ENCODE measurements at places on chromosomes 3 and 15. TPM values are rescaled to one million over a fixed set of nuclear protein-coding genes. Genes with fewer than 3 reads are reported as not detected.

DNA sequence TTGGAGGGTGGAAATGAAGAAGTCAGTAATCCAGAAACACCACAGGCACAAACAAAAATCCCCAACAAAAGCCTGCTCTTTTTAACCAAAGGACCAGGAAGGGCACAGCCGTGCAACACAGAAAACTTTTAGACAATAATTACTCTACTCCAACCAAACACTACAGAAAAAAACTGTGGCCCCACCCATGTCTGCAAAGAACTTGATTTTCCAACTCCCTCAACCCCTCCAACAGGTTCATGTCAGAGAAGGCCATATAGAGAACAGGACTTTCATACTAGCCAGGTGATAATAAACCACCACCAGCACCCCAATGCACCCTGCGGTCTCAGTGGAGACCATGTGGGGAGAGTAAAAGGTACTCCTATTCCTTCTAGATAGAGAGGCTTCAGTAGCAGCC lies 16.8 kb downstream of the PHC3 start:
- H3K27me3 ChIP-seq, result no peaks in the 10 kb centered on the region
- H3K36me3 ChIP-seq, result peaks cover 44% of the 10 kb centered on the region
- no peak overlapping the region for H3K27ac ChIP-seq
- DNase-seq, result no peak
- no peak overlapping the region for H3K4me3 ChIP-seq

GRCh38 chr3:108524537-108524936 lies 14.1 kb upstream of the MYH15 start:
- H3K4me1 ChIP-seq, result no peaks in the 10 kb centered on the region
- no peaks in the 10 kb centered on the region for H3K27me3 ChIP-seq
- H3K27ac ChIP-seq, result no peak overlapping the region
- no peak overlapping the region for H3K4me3 ChIP-seq

The STOML1 gene
- 15.0 TPM for total RNA-seq

The C3orf20 gene
- total RNA-seq, result under 0.01 TPM

GRCh38 chr3:30350901-30351300 lies 255.5 kb upstream of the TGFBR2 start:
- no peak overlapping the region for H3K27ac ChIP-seq
- no peak overlapping the region for H3K4me3 ChIP-seq
- no peaks in the 10 kb centered on the region for H3K36me3 ChIP-seq
- no peak for DNase-seq
- H3K4me1 ChIP-seq, result peaks cover 40% of the 10 kb centered on the region
- no peaks in the 10 kb centered on the region for H3K27me3 ChIP-seq

DNA sequence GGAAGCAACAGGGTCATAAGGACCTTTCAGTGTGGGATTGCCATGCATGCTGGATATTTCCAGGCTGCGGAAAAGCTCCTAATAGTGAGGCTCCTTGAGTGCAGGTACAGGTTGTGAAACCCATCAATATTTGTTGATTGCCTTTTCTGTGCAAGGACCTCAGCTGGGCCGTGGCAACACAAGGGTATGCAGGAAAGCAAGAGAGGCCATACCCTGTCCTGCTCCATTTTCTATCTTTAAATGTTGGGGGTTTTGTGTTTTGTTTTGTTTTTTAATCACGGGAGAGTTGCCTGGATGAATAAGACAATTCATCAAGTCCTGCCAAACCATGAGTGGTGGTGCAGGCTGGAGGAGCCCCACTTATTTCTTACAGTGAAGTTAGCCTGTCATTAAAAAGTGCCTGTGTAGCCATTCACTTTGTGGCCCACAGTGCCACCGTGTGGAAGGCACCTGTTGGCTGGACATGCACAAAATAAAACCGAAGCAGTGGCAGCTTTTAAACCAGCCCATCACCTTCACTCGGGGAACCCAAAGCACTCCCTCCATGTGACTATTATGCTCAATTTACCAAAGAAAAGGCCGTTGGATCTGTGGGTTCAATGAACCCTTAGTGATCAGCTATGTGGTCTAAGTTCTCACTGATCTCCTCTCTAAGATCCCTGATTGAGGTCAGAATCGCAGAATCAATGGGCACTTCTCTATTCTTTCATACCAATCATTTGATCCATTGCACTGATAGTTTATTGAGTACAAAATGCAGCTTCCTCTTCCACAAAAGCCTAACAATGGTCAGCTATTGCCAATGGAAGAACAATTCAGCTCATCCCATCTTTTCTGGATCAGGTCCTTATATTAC lies 42.2 kb downstream of the CLDN18 start:
- H3K4me3 ChIP-seq, result no peak overlapping the region
- H3K36me3 ChIP-seq, result peaks cover 7% of the 10 kb centered on the region
- H3K27me3 ChIP-seq, result no peaks in the 10 kb centered on the region
- H3K4me1 ChIP-seq, result peaks cover 12% of the 10 kb centered on the region
- H3K27ac ChIP-seq, result peak overlapping the region; percentile 17

DNA sequence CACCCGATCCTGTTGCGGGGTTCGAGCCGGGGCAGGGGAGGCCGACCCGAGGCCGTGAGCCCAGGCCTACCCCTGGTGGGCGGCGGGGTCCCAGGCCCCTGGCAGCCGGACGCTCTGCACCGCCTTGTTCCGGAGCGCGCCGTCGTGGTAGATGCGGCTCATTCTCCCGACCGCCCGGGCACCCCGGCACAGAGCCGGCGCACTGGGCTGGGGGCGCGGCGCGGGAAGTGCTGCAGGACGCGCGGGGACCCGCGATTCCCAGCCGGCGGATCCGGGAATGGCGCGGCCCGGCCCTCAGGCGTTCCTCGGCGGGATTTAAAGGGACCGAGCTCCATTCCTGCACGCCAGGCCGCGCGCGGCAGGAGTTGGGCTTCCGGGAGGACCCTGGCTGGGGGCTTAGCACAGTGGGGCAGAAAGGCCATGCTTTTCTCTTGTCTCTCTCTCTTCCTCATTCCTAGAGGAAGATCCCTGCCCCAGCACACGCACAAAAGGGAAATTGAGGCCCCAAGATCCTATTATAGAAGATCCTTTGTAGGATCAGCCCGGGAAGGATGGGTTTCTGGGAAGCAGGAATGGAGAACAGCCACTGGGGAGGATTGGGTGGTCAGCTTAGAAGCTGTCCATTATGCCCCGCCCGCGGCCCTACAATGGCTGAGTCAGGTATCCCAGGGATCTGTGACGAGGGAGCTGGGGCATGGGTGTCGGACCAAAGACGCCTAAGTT lies at the start of gene ARPIN:
TSS of gene ARPIN (minus strand) at position 279 of the 723 bp plus-strand sequence. CDS start at position 162, 117 bp downstream.
- peak within 1 kb of the TSS; percentile 36 for H3K27ac ChIP-seq
- H3K4me3 ChIP-seq, result peak within 1 kb of the TSS; percentile 85
- no peaks in the 10 kb centered on the region for H3K27me3 ChIP-seq
- peak; percentile 95 for DNase-seq
- H3K4me1 ChIP-seq, result peaks cover 16% of the 10 kb centered on the region

- DNase-seq, result no peak
- H3K36me3 ChIP-seq, result no peaks in the 10 kb centered on the region
- H3K4me1 ChIP-seq, result peaks cover 26% of the 10 kb centered on the region
- H3K27me3 ChIP-seq, result no peaks in the 10 kb centered on the region
Observed at GRCh38 chr3:188421836-188422540, 268.0 kb downstream of the LPP start.

The DPPA2 gene
- total RNA-seq, result not detected

DNA sequence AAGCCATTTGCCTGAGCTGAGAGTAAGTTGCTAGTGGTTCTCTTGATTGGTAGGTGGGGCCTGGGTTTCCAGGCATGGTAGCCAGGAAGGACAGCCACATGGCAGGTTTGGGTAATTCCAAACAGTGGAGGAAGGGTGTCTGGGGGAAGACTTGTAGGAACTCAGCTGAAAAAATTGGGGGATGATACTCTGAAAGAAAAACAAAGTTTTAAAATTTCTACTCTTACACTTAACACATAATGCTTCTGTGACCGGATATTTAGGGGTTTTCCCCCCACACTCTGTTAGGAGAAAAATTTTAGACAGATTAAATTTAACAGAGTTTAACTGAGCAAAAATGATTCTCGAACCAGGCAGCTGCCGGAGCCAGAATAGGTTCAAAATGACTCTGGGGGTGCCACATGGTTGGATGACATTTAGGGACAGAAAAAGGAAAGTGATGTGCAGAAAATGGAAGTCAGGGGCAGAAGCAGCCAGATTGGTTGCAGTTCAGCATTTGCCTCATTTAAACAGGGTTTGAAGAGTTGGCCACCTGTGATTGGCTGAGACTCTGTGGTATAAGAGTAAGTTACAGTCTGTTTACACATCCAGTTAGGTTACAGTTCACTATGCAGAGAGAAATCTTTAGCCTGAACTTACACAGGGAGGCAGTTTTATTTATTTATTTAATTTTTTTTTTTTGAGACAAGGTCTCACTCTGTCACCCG lies 8.1 kb downstream of the B2M start:
- H3K4me3 ChIP-seq, result no peak overlapping the region
- no peak for DNase-seq
- H3K27me3 ChIP-seq, result no peaks in the 10 kb centered on the region
- H3K36me3 ChIP-seq, result peaks cover 44% of the 10 kb centered on the region

The SENP2 gene
- total RNA-seq, result 24.6 TPM

GRCh38 chr3:177429079-177429478 lies 231.8 kb upstream of the TBL1XR1 start:
- no peak overlapping the region for H3K4me3 ChIP-seq
- H3K27ac ChIP-seq, result no peak overlapping the region
- no peaks in the 10 kb centered on the region for H3K36me3 ChIP-seq
- H3K4me1 ChIP-seq, result peaks cover 18% of the 10 kb centered on the region
- DNase-seq, result no peak
- no peaks in the 10 kb centered on the region for H3K27me3 ChIP-seq

The SNX33 gene
- 39.8 TPM for total RNA-seq

DNA sequence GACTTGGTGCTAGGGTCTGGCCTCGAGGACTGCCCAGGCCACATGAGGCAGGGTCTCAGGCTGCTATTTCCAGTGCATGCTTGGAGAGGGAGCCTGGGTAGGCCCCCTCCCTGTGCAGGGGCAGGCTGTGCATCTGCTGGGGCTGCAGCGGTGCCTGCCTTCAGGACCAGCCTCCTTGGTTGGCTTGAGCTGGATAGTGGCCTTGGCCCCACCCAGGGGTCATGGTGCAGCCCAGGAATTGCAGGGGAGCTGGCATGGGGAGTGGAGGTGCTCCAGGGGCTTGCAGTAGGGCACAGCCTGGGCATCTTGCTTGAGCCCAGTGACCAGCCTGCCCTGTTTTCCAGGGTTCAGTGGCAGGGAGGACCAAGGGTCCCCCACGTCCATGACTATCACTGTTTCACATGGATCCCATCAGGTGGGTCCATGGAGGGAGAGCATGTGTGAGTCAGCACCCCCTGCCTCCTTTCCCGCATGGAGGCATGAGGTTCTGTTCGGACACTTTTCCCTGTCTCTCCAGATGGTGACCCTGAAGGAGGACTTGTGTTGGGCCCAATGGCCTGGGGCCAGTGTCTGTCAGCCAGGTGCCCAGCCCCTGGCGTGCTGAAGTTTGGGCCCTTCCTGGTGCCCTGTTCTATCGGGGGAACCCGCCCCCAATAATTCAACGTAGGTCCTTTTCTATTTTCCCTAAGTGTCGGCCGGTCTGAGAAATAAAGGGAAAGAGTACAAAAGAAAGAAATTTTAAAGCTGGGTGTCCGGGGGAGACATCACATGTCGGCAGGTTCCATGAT lies 218.6 kb downstream of the SNRPN start:
- peak; percentile 67 for DNase-seq
- H3K36me3 ChIP-seq, result no peaks in the 10 kb centered on the region
- H3K27me3 ChIP-seq, result no peaks in the 10 kb centered on the region
- no peak overlapping the region for H3K27ac ChIP-seq

GRCh38 chr3:149386299-149386606 lies 8.8 kb upstream of the TM4SF1 start:
- peaks cover 53% of the 10 kb centered on the region for H3K4me1 ChIP-seq
- no peaks in the 10 kb centered on the region for H3K36me3 ChIP-seq
- H3K4me3 ChIP-seq, result no peak overlapping the region
- DNase-seq, result no peak
- H3K27me3 ChIP-seq, result no peaks in the 10 kb centered on the region

The DUOXA2 gene
- not detected for total RNA-seq

GRCh38 chr3:125965505-125965904 lies 3.5 kb upstream of the ROPN1B start:
- H3K4me1 ChIP-seq, result no peaks in the 10 kb centered on the region
- H3K27ac ChIP-seq, result no peak overlapping the region
- peaks cover 41% of the 10 kb centered on the region for H3K27me3 ChIP-seq
- no peak overlapping the region for H3K4me3 ChIP-seq
- no peak for DNase-seq
- H3K36me3 ChIP-seq, result no peaks in the 10 kb centered on the region

GRCh38 chr3:128112357-128112968 lies 11.1 kb downstream of the RUVBL1 start:
- no peak overlapping the region for H3K4me3 ChIP-seq
- DNase-seq, result peak; percentile 69
- peaks cover 24% of the 10 kb centered on the region for H3K4me1 ChIP-seq
- peaks cover 15% of the 10 kb centered on the region for H3K36me3 ChIP-seq

- DNase-seq, result no peak
- H3K4me1 ChIP-seq, result no peaks in the 10 kb centered on the region
- H3K27ac ChIP-seq, result no peak overlapping the region
- no peaks in the 10 kb centered on the region for H3K36me3 ChIP-seq
Observed at GRCh38 chr15:31206386-31207181, 105.1 kb upstream of the TRPM1 start.

The TMEM207 gene
- total RNA-seq, result not detected

The ROBO1 gene
- total RNA-seq, result 69.8 TPM

The DNAH12 gene
- under 0.01 TPM for total RNA-seq

GRCh38 chr3:151614-152189 lies 44.9 kb upstream of the CHL1 start:
- no peak overlapping the region for H3K4me3 ChIP-seq
- no peak overlapping the region for H3K27ac ChIP-seq
- no peaks in the 10 kb centered on the region for H3K27me3 ChIP-seq
- H3K4me1 ChIP-seq, result no peaks in the 10 kb centered on the region

DNA sequence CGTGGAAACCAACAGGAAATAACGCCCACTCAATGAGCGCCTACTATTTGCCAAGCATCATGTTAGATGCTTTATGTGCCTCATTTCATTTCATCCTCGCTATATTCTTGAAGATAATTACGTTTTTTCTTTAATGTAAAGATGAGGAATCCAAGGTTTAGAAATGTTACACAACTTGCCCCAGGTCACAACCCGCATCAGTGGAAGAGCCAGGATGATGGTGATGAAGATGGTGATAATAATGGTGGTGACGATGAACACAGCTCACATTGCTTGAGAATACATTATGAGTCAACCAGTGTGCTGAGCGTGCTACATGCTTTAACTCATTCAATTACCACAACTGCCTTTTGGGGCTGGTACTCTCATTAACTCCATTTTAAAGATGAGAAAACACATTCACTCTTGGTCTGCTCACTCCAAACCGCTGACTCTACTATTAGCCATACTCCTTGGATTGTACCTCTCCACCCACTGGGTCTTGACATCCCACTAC lies 21.5 kb upstream of the MYO1E start:
- no peaks in the 10 kb centered on the region for H3K36me3 ChIP-seq
- H3K4me1 ChIP-seq, result no peaks in the 10 kb centered on the region
- no peak for DNase-seq
- no peak overlapping the region for H3K27ac ChIP-seq

The TYRO3 gene
- total RNA-seq, result 6.2 TPM

DNA sequence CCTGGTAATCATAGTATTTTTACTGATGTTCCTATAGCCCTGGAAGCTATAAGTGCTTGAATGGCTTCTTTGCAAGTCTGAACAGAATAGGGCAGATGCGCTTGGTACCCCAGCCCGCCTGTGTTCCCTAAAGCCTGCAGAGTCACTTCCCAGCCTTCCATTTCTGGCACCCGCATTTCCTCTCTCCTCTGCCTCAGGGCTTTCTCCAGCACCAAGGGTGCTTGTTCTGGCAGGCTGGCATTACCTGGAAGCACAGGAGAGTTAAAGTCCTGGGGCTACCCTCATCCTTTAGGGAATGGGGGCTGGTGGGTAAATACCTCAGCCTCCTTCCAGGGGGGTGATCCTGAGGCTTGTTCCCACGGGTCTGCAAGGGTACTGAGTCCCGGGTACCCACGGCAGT lies 7.4 kb upstream of the CHRNA3 start:
- DNase-seq, result no peak
- H3K36me3 ChIP-seq, result no peaks in the 10 kb centered on the region
- peaks cover 21% of the 10 kb centered on the region for H3K27me3 ChIP-seq
- no peak overlapping the region for H3K4me3 ChIP-seq

The KLF15 gene
- 4.4 TPM for total RNA-seq

Measured in osteoblast (primary cell).